ENCODE measurements at places on chromosomes 2 and 18.

DNA sequence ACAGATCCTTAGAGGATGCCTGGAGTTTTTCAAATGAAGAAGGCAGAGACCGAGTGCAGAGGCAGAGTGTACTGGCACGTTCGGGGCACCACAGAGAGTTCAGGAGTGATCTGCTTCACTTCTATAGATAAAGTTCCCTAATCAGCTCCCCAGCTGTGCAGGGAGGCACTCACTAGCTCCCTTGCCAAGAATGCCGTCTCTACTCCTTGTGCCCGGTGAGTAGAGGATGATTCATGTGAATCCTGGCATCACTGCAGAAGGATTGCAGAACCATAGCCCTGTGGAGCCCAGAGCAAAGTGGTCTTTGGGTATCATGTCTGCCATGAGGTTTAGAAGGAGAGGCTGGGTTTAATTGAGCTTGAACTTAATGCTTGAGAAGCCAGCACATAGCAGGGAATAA is 510.1 kb upstream of the RAB6C start:
- DNase-seq: no peak
- no peak overlapping the region for H3K4me3 ChIP-seq
- H3K4me1 ChIP-seq: no peaks in the 10 kb centered on the region
- H3K27ac ChIP-seq: no peak overlapping the region
- H3K27me3 ChIP-seq: no peaks in the 10 kb centered on the region
- H3K36me3 ChIP-seq: no peaks in the 10 kb centered on the region

DNA sequence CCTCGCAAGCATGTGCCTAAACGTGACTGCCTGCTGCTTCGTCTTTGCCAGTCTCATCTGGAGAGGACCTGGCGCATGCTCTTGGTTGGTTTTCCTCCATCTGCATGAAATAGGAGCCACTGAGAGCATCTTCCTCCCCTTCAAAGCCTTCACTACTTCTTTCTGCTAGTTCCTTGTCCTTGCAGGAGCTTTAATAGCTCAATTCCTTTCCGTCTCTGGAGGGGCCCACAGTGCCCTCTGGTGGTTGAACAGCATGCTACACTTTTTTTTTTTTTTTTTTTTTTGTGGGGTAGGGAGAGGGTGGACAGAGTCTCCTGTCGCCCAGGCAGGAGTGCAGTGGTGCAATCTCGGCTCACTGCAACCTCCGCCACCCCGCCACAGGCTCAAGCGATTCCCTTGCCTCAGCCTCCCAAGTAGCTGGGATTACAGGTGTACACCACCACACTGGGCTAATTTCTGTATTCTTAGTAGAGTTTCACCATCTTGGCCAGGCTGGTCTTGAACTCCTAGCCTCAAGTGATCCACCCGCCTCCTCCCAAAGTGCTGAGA is 59.6 kb downstream of the SP110 start:
- H3K27ac ChIP-seq: no peak overlapping the region
- no peaks in the 10 kb centered on the region for H3K36me3 ChIP-seq
- H3K4me1 ChIP-seq: no peaks in the 10 kb centered on the region

DNA sequence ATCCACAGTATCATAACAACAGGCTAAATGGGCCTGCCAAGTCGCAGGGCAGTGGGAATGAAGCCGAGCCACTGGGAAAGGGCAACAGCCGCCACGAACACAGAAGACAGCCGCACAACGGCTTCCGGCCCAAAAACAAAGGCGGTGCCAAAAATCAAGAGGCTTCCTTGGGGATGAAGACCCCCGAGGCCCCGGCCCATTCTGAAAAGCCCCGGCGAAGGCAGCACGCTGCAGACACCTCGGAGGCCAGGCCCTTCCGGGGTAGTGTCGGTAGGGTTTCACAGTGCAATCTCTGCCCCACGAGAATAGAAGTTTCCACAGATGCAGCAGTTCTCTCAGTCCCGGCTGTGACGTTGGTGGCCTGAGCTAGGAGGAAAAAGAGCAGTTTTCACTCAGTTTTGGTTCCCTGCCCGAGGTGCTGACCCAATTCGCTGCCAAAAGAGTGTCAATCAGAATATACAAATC is 32.2 kb downstream of the KCTD18 start:
- no peak for DNase-seq
- H3K4me3 ChIP-seq: no peak overlapping the region
- peaks cover 34% of the 10 kb centered on the region for H3K36me3 ChIP-seq
- H3K27me3 ChIP-seq: no peaks in the 10 kb centered on the region

DNA sequence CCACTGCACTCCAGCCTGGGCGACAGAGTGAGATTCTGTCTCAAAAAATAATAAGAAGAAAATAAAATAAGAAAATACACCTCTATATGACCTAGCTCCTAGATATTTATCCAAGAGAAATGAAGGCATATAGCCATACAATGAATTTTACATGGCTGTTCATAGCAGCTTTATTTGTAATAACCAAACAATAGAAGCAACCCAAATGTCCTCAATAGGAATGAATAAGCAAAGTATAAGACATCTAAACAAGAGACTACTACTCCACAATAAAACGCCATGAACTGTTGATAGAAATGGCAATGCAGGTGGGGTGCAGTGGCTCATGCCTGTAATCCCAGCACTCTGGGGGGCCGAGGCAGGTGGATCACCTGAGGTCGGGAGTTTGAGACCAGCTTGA is 31.2 kb upstream of the MYCN start:
- no peak overlapping the region for H3K4me3 ChIP-seq
- no peak overlapping the region for H3K27ac ChIP-seq
- H3K36me3 ChIP-seq: peaks cover 2% of the 10 kb centered on the region
- peaks cover 12% of the 10 kb centered on the region for H3K4me1 ChIP-seq
- DNase-seq: no peak

DNA sequence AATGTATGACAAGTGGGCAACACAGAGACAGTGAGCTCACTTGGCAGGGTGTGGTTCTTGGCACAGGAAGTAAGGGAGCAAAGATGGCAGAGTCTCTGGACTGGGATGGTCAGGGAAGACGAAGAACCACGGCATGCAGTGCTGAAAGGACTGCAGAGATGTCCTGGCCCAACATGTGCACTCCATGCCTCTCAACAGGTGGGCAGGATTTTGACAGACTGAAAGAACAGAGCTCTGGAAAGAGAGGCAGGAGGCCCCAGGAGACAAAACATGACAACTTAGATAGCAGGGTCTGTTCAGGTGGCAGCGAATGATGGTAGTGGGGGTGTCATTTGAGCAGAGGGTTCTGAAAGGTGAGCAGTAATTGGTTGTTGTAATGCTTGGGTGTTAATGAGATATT is 180.3 kb downstream of the FHOD3 start:
- no peaks in the 10 kb centered on the region for H3K36me3 ChIP-seq
- no peak overlapping the region for H3K4me3 ChIP-seq
- no peak overlapping the region for H3K27ac ChIP-seq
- peaks cover 7% of the 10 kb centered on the region for H3K27me3 ChIP-seq
- H3K4me1 ChIP-seq: no peaks in the 10 kb centered on the region

- H3K27ac ChIP-seq: peak overlapping the region; percentile 28
- H3K4me3 ChIP-seq: no peak overlapping the region
- peaks cover 47% of the 10 kb centered on the region for H3K4me1 ChIP-seq
- DNase-seq: no peak
These were observed 34.9 kb downstream of the RNU4ATAC start for GRCh38 chr2:121565389-121566250.

GRCh38 chr18:55863391-55863706 is 275.4 kb upstream of the TCF4 start:
- peaks cover 25% of the 10 kb centered on the region for H3K4me1 ChIP-seq
- no peak overlapping the region for H3K4me3 ChIP-seq
- H3K27me3 ChIP-seq: no peaks in the 10 kb centered on the region
- no peaks in the 10 kb centered on the region for H3K36me3 ChIP-seq
- no peak for DNase-seq

- H3K36me3 ChIP-seq: no peaks in the 10 kb centered on the region
- no peak overlapping the region for H3K27ac ChIP-seq
- H3K27me3 ChIP-seq: peaks cover 12% of the 10 kb centered on the region
- DNase-seq: no peak
These were observed 68.1 kb downstream of the BOD1L2 start for GRCh38 chr18:57214976-57215375.

- no peaks in the 10 kb centered on the region for H3K27me3 ChIP-seq
- H3K4me1 ChIP-seq: peaks cover 17% of the 10 kb centered on the region
- H3K27ac ChIP-seq: no peak overlapping the region
- no peaks in the 10 kb centered on the region for H3K36me3 ChIP-seq
- no peak overlapping the region for H3K4me3 ChIP-seq
These were observed 76.3 kb downstream of the BOLA3 start for GRCh38 chr2:74071426-74071825.

DNA sequence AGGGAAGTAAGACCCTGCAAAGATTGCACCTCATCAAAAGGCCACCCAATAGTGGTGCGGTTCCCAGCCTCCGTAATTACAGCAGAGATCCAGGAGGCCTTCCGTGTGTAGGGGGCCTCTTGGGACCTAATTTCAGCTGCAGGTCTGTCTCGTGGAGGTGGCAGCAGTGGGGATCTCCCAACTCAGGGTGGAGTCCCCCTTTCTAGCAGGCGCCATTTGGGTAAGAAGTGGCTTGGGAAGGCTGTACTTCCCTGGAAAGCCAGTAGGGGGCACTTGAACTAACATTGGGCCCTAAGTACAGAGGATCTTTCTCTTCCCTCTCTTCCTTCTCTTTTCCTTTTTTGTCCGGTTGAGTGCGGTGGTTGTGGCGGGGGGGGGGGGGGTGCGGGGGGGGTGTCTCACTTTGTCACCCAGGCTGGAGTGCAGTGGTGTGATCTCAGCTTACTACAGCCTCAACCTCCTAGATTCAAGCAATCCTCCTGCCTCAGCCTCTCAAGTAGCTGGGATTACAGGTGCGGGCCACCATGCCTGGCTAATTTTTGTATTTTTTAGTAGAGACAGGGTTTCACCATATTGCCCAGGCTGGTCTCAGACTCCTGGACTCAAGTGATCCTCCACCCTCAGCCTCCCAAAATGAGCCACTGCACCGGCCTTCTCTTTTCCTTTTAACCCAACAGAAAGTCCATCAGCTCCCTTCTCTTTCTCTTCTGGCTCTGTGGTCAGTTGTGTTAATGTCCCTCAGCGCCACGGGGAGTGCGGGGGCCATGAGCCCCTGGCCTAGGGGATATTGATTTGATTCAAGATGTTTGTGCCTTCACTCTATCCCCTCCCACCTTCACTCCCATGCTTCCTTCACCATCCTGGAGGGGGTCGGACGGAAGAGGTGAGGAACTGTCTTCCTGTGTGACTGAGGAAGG is 32.0 kb downstream of the CENPO start:
- peaks cover 16% of the 10 kb centered on the region for H3K4me1 ChIP-seq
- no peak overlapping the region for H3K4me3 ChIP-seq
- H3K27me3 ChIP-seq: no peaks in the 10 kb centered on the region
- no peak overlapping the region for H3K27ac ChIP-seq
- no peak for DNase-seq

DNA sequence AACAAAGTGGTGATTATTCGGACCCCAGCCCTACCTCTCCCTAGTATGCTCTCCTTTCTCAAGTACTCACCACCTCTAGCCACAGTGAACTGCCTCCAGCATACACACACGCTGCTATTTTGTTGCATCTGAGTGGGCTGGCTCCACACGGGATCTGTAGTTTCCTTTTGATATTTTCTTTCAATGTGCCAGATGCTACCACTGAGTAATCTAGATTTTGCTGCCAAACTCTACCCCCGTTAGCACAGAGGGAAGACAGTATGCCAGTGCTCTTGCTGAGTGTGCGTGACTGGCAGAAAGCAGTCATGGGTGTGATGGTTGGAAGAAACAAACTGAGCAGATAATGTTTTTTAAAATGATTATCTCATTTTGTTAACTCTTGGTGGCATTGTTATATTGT is 11.6 kb downstream of the CFLAR start:
- peaks cover 64% of the 10 kb centered on the region for H3K4me1 ChIP-seq
- H3K4me3 ChIP-seq: peak overlapping the region; percentile 24
- DNase-seq: no peak
- no peaks in the 10 kb centered on the region for H3K27me3 ChIP-seq

- H3K4me1 ChIP-seq: no peaks in the 10 kb centered on the region
- H3K27ac ChIP-seq: no peak overlapping the region
- no peak for DNase-seq
- no peaks in the 10 kb centered on the region for H3K36me3 ChIP-seq
- H3K27me3 ChIP-seq: no peaks in the 10 kb centered on the region
These were observed 1237.7 kb downstream of the LRP1B start for GRCh38 chr2:140892911-140893637.

DNA sequence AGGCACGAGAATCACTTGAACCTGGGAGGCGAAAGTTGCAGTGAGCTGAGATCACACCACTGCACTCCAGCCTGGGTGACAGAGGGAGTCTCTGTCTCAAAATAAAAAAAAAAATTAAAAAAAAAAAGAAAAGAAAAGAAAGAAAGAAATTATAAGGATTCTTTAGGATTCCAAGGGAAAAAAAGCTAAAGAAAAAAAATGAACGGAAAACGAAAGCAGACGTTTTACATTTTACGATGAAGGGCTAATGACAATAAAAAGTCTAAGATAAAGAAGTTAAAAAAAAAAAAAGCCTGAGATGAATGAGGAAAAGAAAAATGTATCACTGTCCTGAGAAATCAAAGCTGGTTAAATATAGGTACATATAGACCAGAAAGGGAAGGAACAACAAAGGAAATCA is 58.5 kb downstream of the SOS1 start:
- peak overlapping the region; percentile 6 for H3K27ac ChIP-seq
- no peak overlapping the region for H3K4me3 ChIP-seq
- no peak for DNase-seq
- H3K4me1 ChIP-seq: peaks cover 7% of the 10 kb centered on the region
- H3K36me3 ChIP-seq: peaks cover 3% of the 10 kb centered on the region

GRCh38 chr18:58321986-58322385 is 278.0 kb downstream of the NEDD4L start:
- peaks cover 20% of the 10 kb centered on the region for H3K4me1 ChIP-seq
- DNase-seq: no peak
- H3K36me3 ChIP-seq: peaks cover 3% of the 10 kb centered on the region
- H3K27ac ChIP-seq: peak overlapping the region; percentile 81
- H3K4me3 ChIP-seq: peak overlapping the region; percentile 44
- no peaks in the 10 kb centered on the region for H3K27me3 ChIP-seq

DNA sequence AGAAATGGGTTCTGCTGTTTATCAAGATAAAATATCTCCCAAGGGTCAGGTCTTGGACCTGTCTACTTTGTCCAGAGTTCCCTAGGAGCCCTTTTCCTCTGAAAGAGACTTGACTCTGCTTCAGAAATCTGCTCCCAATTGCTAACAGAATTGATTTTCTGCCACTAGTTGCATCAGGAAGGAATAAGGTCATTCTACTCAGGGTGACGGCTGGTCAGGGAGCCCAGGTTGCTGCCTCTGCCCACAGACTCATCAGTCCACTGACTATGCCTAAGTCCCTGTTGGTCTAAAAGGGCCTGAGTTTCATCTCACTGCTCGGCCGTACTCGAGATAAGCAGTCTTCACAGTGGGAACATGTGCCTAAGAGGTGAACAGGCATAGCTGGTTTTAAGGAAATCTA is 61.2 kb downstream of the EVA1A start:
- H3K27me3 ChIP-seq: no peaks in the 10 kb centered on the region
- no peak overlapping the region for H3K27ac ChIP-seq
- H3K4me3 ChIP-seq: no peak overlapping the region
- H3K4me1 ChIP-seq: peaks cover 23% of the 10 kb centered on the region
- no peak for DNase-seq

Measured in chondrocyte (in vitro differentiated cells).